ENCODE measurements at places on chromosomes 3 and 15.
A peak's percentile ranks its signal among the peaks of the same experiment; 100 is the strongest.

DNA sequence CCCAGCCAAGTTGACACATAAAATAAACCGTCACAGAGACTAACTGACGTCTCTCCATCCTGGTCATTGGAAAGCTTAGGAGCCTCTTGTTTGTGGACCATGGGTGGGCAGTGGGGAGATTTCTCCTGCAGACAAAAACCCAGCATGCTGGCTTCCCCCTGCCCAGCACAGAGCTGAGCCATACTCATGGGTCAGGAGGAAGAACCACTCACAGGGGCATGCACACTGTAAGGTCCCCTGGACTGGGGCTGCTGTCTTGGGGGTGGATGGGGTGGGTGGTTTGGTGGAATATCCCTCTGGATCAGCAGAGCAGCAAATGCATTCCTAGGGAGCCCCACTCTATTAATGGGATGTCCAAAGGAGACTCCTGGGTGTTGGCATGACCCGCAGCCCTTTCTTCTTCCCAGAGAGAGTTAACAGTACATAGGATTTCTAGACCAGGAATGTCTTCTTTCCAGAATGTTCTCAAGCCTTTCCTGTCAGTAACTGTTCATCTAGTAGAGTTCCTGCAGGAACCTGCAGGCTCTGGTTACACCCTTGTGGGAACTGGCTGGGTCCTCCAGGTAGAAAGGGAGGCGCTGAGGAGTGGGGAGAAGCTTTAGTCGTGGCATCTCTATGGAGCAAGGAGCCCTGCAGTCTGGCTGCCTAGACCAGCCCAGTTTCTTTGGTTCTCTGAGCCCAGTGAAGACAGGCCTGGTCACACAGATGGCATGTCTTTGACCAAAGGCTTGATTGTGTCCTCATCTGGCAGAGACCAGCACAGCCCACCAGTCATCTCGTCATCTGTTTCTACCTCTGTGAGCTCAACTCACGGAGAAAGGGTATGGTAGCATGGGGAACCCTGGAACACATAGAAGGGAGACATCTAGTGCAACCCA is 73.4 kb upstream of the PRR23C start:
- no peak for DNase-seq

DNA sequence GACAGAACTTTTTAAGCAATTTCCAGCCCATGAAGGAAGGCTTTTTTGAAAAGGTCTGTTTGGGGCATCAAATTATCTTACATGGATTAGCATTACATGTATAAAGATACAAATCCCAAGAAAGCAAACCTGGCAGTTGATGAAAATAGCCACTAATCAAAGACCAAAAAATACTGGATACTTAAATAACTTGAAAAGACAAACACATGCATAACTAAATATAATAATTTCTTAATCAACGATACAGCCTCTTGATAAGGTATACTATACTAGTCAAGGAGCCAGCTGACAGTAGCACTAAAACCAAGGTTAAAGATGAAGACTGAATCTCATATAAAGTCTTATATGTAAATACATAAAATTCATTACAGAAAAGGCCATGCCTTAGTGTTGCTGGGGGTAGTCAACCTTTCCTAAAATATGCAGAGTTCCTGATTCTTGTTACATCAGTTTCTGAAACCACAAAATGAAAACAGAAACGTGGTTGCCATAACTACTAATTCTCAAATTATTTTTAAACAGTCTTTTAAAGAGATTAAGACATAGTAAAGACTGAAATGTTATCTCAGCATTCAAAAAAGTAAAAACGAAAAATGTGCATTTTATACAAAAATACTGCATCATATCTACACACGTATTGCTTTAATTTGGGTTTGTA is 2.0 kb downstream of the ANKRD28 start:
- no peak for DNase-seq

DNA sequence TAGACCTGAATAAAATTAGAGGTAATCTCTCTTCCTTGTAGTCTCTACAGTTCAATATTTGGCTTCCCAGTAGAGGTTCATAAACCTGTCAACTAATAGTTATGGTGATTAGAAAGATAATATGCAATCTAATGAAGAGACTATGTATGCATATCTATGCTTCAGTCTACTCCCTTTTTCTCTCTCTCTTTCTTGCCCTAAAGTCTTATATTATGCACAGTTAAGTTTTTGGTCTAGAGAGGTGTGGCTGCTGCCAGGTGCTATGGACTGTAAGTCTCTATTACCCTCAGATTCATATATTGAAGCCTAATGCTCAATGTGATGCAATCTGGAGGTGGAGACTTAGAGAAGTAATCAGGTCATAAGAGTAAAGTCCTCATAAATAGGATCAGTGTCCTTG is 413.7 kb downstream of the FGF12 start:
- DNase-seq = no peak

- no peak for DNase-seq
These were observed 36.4 kb downstream of the SEC22C start for GRCh38 chr3:42545284-42545900.

DNA sequence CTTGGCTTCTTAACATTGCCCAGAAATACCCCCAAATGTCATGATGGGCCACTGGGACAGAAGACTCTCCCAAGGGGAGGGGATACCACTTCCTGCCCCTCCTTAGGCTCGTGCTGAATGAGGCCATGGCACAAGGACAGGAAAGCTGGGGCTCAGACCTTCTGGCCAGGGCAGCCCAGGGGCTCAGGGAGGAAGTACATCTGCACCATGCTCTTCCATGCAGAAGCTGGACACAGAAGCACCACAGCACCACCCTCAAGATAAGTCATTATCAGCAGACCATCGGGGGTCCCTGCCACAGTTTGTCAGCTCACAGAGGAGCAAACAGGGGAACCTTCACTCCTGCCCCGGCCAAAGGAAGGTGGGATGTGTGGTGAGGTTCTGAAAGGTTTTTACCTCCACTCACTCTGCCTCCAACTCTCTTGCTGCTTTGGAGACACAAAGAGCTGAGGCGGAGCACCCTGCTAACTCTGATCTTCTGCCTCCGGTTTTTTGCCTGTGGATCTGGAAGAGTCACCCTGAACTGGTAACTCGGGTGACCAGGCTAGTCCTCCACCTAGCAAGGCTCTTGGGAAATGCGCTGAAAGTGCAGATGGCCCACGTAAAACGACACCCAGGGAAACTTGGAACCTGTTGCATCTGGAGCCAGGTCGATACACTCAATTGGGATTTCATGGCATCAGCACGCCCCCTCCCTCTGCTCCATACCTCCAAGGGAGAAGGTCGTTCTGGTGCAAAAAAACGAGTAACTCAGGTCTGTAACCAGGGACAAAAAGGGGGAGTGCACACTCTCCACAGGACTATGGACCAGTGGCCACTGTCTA is 8.3 kb downstream of the BMF start:
- DNase-seq = no peak

GRCh38 chr15:35506272-35506870 is 39.6 kb downstream of the DPH6 start:
- DNase-seq = peak; percentile 20

- no peak for DNase-seq
These were observed 1305.2 kb downstream of the SI start for GRCh38 chr3:163773136-163773535.

DNA sequence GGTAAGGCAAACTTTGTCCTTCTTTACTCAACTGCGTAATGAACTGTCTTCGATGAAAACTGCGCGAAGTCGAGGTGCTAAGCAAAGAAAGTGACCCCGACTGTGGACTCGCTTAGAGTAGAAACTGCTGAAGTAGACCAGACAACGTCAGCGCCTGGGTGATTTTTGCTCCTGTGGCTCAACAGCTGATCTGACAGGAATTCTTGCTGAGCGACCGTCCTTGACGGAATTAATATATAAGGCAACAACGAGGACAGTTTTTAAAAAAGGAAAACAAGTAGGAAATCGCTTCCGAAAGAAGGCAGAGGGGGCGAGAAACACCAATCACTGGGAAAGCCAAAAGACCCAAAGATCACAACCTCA is 541 bp downstream of the RPS27L start:
- peak; percentile 45 for DNase-seq

- DNase-seq = no peak
These were observed 10.8 kb upstream of the FYCO1 start for GRCh38 chr3:46006238-46007032.

- peak; percentile 66 for DNase-seq
These were observed 60.2 kb upstream of the ACP3 start for GRCh38 chr3:132256989-132257388.

GRCh38 chr15:29612701-29613100 is 209.6 kb downstream of the TJP1 start:
- DNase-seq = no peak

DNA sequence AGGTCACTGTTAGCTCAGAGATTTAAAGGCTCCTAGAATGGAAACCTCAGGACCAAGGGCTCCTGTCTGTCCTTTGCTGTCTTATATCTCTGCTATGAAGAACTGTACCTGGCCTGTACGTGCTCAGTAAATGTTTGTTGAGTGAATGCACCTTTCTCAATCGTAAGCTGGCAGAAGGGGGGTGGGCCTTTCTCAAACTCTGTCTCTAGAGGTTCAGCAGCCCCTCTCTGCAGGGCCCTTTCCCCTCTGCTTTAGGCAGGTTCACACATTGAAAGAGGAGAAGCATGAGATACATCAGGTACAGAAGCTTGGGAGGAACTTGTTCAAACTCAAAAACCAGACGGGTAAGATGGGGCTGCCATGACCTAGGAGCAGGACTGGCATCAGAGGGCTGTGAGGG is 155.6 kb downstream of the GOLGA6L4 start:
- no peak for DNase-seq

- DNase-seq = peak; percentile 63
These were observed 34.6 kb upstream of the CDIN1 start for GRCh38 chr15:36544518-36545466.

DNA sequence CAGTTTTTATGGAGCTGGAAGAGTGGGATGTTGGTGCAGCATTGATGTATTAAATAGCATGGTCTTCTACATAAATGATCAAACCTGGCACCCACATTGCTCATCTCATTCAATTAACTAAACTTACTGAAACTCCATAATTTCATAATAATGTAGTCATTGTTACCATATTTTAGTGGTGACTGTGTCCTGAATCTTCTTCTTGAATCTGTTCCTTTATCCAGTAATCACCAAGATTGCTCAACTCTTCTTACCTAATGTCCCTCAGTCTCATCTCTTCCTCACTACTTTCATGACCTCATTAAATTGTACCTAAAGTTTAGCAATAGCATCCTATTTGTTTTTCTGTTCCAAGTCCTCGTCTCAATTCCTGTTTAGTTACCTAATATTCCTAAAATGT is 69.8 kb downstream of the FGF7 start:
- DNase-seq = no peak

DNA sequence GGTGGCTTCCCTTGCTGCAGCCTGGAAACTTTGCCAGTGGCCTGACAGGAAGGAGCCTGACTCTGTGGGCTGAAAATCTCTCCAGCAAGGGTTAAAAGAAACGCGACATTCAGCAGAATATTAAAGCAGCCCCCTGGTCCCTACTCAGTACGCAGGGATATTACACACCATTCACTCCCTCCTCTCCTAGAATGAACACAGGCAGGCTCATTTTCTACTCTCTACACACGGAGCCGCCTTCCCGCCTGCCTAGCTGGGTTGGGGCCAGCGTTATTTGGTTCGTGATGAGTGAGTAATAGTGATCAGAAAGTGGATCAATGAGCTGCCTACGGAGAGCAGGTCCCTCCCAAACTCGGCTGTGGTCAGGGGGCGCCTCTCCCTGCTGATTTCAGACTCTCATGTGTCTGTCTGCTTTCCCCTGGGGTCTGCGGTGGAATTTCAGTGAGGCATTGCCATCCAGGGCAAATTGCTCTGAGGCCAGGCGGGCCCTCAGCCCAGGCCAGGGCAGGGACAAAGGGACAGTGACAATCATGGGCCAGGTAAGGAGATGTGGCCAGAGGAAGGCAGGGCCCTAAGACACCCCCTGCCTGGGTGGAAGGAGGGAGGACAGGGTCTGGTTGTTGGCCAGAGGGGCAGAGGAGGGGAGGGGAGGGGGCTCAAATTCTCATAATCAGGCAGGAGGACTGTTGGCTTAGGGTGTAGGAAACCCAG is 2.8 kb downstream of the EPHB1 start:
- peak; percentile 22 for DNase-seq

- peak; percentile 10 for DNase-seq
These were observed 75.7 kb upstream of the BNIP2 start for GRCh38 chr15:59764775-59765174.

DNA sequence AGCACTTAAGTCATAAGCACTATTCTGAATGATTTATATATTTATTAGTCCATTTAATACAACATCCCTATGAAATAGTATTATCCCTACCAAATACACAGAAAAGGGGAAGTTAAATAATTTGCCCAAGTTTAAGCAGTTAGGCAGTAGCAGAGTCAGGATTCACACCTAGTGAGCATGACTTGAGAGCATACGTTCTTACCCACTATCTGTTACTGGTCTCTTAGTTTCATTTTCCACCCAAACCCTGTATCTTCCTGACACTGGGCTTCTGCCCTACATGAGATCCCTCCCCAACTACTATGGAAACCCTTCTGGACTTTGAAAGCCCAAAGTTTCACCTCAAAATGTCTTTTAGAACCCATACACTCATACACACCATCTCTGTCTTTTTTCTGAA is 4.4 kb upstream of the ATOSA start:
- no peak for DNase-seq

GRCh38 chr15:67859331-67859946 is 19.6 kb upstream of the RNU6-1 start:
- no peak for DNase-seq

DNA sequence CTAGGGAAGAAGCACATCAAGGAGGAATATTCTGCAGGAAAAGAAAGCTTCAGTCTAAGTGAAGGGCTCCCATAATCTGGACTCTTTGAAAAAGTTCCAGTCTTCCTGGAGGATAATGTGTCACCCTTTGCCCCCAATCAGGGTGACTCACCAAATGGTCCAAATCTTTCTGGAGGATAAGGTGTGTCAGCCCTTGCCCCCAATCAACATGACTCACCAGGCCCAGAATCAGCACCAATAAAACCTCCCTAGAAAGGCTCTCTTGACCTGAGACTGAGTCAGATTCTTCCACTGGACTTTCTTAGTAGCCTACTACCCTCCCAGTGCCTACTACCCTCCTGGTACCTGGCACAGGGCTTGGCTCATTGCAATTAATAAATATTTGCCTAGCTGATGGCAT is 9.5 kb upstream of the ARL14 start:
- no peak for DNase-seq

- DNase-seq = no peak
These were observed 204.9 kb downstream of the KLHL25 start for GRCh38 chr15:85589851-85590250.

DNA sequence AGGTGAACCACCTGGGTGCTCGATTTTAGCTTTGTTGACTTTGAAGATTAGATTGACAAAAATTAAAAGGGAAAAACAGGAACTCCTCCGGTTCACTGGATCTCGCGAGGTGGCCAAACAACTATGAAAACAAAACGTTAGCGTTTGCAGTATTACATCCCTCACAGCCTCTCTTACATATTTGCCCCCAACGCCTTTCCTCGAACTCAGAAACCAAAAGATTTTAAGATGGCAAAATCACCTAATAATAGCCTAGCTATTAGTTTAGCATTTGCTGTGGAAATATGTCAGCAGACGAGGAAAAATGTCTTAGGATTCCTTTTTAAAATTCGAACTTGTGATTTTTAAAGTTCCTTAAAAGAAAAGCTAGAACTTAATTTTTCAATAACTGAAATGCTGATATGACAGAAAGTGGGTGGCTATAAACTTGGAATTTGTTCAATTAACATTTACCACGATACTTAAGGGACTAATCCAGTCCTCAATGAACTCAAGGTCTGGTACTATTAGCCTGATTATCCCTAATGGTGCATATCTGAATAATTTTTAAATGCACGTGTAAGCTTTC is 491 bp upstream of the SENP7 start:
- no peak for DNase-seq

All from neural progenitor cell (in vitro differentiated cells).